ENCODE measurements at places on chromosomes 3 and 15.

- DNase-seq, result no peak
Measured at GRCh38 chr15:93831641-93832040, 399.7 kb upstream of the MCTP2 start.

GRCh38 chr15:52558196-52558595, 10.6 kb downstream of the ARPP19 start:
- DNase-seq, result no peak

DNA sequence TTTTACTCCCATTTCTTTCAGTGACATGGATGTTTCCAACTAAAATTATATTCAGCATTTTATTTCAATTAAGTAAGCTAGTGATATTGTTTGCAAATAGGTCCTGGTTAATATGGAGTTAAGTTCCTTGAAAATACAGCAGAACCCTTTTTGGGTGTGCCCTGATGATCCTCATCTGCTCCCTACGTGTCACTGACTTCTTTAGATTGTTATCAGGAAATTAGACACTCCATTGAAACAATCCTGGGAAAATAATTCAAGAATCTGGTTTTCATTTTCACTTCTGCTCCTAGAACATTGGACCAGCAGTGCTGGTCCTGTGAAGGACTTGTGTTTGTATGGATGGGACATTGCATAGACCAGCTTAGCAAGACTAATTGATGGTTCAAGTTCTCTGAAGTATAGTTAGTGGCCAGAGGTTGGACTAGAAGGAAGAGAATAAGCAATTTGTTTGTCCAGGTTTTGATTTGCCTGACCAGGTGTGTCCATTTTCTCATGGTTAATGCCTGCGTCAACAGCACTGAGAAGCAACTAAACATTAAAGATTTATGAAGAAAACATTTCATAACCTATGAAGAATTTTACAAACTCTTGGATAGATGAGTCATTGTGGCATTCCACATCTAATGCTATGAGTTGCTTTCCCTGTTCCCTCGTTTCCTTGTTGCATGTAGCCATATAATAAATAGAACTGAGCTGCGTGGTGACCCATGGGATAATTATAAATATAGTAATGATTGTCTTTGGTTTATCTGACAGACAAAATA, 95.8 kb downstream of the ZPLD1 start:
- DNase-seq, result no peak

DNA sequence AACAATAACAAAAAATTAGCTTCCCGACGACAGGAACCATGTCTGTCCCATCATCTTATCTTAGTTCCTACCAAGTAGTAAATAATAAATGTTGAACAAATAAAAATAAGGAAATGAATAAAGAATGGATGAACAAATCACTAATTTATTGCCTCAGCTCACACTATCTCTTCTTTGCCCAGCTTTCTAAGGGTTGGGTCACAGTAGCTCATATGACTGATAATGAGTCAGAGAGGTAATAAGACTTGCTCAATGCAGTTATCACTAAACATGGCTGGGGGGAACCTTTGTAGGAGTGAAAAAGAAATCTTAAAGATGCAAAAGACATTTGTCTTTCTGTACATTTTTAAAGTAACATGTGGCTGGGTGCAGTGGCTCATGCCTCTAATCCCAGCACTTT, 182.2 kb downstream of the WDR76 start:
- no peak for DNase-seq

- no peak for DNase-seq
Measured at GRCh38 chr15:101051291-101052030, 132.3 kb downstream of the LRRK1 start.

DNA sequence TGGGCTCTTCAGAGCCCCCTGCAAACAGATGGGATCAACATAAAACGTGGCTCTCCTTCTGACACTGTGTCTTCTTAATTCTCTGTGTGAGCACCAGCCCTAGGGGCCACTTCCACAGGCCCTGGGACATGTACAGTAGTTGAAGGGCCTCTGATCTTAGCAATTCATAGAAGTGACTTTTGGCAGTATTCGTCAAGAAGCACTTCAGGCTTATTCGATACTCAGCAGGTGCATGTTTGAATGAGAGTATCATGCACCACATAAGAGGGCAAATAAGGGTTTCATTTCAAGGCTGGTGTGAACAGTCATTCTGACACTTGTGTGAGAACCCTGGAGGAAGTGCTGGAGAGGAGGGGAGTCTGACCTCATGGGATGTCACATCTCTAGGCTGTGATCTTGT, 113.9 kb downstream of the GABRG3 start:
- DNase-seq, result no peak

GRCh38 chr3:5016211-5017161, 37.2 kb downstream of the BHLHE40 start:
- no peak for DNase-seq

DNA sequence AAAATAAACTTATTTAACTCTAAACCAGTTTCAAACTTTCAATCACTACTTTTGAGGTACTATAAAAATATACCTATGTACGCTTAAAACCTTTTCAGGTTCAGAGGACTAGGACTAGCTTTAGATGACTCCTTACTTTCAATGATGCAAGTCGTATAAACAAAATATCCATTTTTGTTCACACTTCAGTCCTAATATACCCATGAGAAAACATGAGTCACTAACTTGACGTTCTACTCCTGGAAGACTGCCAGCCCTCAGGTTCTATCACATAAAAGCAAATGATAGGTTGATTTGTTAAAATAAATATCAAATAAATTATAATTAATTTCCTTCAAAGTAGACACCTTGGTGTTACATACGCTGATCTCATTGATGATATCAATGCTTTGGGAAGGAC, 10.6 kb upstream of the P3H2 start:
- no peak for DNase-seq
